ENCODE measurements at places on chromosomes 11 and 22.

DNA sequence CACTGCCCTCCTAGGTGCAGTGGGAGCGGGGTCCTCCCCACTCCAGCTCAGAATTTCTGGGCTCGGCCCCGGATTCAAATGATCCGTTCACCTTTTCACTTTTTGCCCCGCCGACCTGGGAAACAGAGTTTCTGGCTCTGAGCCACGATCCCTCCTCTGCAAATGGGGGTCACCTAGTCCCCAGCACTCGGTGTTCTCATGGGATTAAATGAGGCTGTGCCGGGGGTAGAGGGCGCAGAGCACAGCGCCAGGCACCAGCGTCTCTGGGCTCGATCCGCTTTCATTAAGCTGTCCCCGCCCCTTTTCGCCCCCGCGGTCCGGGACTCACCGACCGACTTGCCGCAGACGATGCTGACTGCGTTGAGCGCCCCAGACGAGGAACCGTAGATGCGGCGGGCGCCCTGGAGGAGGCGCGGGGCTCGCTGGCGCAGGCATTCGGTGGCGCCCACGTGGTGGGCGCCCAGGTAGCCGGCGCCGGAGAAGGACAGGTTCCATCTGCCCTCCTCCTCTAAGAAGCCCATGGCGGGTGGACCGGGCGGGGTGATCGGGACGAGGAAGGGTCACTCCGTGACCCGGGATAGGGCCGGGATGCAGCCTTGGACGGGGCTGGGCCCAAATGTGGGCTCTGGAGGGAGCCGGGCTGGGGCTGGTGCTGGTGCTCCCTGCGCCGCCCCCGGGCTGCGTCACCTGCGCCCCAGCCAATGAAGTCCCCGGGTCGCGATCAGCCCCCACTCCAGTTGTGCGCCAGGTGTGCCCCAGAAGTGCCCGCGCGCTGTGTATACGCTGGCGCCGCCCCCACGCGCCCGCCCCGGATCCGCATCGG, at the start of gene PNPLA5:
Gene PNPLA5 (minus strand): TSS at position 654 of the 823 bp plus-strand sequence. CDS start 133 bp downstream, at position 521.
- DNase-seq, result peak; percentile 33

- DNase-seq, result peak; percentile 78
Observed at GRCh38 chr22:41699264-41700107, at the start of gene MEI1. TSS of gene MEI1 (plus strand) at chr22:41699503. CDS start at chr22:41699539, 36 bp downstream.

GRCh38 chr22:31958625-31959239, 14.4 kb downstream of the YWHAH start:
- DNase-seq, result no peak

GRCh38 chr22:48314073-48314472, 1513.6 kb downstream of the BRD1 start:
- DNase-seq, result no peak

GRCh38 chr22:40726514-40726913, 47.2 kb downstream of the MCHR1 start:
- DNase-seq, result peak; percentile 67

DNA sequence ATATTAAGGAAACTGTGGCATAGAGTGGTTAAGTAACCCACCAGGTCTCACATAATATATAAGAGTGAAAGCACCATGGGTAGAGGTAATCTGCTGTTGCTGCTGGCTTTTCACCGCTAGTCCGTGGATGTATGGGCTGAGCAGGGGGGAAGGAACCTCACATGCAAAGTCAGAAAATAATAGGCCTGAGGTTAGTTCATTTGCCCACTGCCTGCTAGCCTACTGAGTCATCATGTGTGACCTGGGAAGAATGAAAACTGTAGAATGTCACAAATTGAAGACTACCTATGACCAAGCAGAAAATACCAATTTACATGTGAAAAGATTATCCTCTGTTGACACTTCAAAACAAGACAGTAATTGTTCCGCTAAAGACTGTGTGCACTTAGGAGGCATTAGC, 560.1 kb upstream of the FAT3 start:
- DNase-seq, result no peak

DNA sequence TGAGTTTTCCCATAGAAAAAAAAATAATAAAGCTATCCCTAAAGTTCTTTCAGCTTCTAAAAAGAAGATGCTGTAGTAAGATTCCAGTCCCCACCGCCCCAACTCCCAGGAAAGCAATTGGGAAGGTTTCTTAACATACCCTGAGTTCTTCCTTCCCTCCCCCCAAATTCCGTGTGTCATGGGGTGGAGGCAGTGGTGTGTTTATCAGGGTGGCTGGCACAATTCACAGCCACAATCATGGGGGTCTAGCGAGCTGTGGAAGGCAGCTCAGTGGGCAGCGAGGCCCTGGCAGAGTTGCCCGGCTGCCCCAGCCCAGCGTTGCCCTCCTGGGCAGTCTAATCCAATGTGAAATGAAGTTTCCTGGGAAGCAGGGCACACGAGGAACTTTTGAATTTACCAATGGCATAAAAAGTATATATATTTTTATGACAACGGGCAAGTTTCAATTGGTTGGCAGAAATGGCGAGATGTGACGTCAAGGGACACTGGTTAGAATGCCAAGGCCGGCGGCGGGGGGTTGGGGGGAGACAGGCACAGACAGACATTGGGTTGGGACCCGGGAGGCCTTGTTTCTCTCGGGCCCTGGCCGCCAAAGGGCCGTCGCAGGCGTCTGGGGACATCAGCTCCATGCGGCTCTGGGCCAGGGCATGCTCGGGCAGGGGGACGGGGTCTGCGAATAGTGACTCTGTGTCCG, 80.7 kb upstream of the PPARA start:
- peak; percentile 85 for DNase-seq

- no peak for DNase-seq
Observed at GRCh38 chr11:113663567-113663966, 42.5 kb downstream of the TMPRSS5 start.

DNA sequence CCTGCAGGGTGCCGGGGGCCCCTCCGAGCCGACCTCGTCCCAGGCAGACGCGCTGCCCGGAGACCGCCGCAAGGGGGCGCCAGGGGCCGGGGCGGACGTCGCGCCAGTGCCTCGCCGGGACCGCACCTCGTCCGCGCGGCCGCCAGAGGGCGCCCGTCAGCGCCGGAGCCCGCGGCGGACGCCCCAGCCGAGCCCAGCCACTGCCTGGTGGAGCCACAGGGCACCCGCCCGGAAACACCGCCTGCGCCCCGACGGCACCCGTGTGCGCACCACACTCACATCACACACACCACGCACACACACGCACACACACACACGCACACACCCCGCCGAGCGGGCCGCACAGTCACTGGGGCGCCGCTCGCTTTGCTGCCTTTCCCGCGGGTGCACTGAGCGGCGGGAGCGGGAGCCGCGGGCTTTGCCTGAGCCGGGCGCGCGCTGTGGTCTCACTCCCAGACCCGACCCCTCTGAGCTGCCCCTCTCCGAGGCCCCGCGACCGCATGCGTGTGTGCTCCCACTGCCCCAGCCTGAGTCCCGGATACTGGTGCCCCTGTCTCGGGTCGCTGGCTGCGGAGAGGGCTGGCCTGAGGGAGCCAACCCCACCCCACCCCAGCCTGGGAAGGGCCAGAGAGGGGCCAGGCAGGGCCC, 449.3 kb downstream of the OPCML start:
- peak; percentile 64 for DNase-seq

DNA sequence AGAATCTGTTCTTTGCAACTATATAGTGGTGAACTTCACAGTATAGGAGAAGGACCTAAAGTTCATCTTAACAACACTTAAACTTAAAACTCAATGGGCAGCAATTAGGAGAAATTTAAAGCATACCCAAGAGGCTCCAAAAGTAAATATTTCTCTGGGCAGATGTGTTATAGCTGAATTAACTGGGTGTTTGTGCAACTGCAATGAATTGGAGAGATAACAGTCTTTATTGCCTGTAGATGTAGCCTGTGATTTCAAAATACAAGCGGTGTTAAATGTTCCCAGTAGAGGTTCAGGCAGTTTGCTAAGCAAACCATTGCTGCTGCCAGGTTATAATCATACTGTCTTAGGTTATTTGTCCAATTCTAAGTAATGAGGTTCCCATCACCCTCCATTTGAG, 294.1 kb upstream of the MTNR1B start:
- no peak for DNase-seq

- no peak for DNase-seq
Observed at GRCh38 chr11:124672536-124673215, 863 bp downstream of the SIAE start.

DNA sequence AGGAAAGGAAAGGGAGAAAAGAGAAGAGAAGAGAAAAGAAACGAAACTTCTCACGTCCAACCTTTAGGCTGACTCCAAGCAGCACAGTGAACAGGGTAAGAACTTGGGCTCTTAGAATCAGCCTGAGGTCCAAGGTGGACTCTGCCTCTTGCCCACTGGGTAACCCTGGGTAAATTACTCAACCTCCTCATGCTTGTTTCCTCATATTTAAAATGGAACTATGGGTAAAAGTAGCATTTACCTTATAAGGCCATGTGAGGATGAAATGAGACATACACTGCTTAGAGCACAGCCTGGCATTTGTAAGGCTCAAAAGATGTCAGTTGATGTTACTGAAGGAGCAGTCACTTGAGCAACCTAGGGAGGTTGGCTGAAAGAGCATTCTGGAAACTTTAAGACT, 107.9 kb downstream of the C11orf58 start:
- DNase-seq, result peak; percentile 11

DNA sequence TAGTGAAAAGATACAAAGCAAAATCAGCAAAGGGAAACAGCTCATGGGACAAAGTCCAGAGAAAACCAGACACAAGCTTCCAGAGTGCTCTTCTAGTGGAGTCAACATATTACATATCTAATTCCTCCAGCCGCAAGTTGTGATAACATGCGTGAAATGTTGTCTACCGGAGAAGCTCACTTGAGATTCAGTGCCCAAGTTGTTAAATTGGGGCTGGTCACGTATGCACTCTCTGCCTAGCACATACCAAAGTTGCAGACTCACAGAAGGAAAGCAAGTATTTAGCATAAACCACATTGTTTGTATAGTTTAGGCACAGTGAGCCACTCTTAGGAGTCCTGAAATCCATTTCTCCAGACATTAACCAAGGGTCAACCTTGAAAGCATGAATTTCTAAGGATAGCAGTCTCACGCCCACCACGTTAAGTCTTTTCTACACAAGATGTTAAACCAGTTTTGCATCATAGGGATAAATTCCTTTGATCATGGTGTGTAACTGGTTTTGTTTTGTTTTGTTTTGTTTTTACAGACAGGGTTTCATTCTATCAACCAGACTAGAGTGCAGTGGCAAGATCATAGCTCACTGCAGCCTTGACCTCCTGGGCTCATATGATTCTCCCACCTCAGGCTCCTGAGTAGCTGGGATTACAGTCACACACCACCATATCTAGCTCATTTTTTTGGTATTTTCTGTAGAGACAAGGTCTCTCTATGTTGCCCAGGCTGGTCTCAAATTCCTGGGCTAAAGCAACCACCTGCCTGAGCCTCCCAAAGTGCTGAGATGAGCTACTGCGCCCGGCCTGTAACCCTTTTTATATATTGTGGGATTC, 39.5 kb upstream of the EP300 start:
- no peak for DNase-seq

DNA sequence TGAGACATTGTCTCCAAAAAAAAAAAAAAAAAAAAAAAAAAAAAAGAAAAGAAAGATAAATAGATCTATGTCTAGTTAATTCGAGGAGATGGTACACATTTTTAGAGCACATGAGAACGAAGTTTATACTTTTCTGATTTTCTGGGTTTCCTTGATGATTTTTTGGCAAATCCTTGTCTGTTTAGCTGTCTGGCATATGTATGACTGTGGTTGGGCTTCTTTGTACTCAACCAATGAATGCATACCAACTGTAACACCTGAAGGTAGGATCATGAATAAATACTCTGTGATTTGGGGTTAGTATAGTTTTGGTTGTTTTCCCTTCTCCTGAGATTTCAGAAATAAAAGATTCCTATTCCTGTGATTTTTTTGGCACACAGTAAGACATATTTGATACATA, 63.1 kb downstream of the ARHGEF12 start:
- DNase-seq, result no peak

GRCh38 chr11:62958547-62959421, 26.0 kb downstream of the SLC22A6 start:
- DNase-seq, result peak; percentile 23

DNA sequence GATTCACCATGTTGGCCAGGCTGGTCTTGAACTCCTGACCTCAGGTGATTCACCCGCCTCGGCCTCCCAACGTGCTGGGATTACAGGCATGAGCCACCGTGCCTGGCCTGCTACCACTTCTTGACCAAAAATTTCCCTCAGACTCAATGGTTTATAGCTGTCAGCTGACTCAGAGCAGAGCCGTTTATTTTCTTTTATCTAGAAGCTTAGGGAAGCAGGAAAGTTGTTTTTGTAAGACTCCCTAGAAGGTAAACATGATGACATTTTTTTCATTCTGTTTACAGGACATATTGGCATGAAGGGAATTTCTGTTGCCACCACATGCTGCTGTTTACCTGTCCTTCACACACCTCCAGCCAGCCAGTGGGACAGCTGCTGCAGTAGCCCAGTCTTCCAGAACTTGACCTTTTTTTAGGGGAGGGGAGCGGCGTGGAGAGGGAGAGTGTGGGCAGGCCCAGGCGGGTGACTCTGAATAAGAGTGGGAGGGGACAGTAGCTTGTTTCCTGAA, 56.1 kb upstream of the PTPRJ start:
- DNase-seq, result peak; percentile 45

DNA sequence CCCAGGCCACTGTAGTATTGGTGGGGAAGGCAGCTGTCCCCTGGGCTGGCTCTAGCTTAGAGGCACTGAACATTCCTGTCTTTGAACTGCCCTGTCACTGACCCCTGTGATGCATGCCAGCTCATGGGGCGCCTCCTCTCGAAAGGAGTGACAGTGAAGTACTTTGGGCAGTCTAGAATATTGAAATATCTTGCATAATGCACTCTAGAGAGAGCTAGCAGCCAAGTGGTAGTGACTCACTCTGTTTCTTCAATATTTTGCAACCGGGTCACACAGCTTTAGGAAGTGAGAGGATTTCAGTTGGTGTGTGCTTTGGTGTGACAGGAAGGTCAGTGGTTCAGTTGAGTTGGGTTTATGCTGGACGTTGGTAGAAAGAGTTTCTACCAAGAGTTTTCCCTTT, 35.5 kb upstream of the ST14 start:
- peak; percentile 99 for DNase-seq

GRCh38 chr11:66951927-66952337, 6.3 kb downstream of the PC start:
- DNase-seq, result no peak

- peak; percentile 37 for DNase-seq
Observed at GRCh38 chr22:44037519-44038375, 13.6 kb downstream of the PARVB start.

DNA sequence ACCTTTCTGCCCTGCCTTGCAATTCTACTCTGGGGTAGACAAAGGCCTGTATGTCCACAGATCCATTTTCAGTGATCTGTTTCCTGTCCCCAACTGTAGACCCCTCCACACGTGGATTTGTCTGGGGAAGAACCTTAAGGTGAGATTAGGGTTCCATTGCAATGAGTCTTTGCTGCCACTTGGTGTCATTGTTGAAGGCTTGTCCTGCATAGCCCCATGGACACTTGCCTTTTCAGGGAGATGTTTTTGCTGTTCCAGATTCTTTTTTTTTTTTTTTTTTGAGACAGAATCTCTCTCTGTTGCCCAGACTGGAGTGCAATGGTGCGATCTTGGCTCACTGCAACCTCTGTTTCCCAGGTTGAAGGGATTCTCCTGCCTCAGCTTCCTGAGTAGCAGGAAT, 21.8 kb downstream of the SERPING1 start:
- DNase-seq, result no peak

DNA sequence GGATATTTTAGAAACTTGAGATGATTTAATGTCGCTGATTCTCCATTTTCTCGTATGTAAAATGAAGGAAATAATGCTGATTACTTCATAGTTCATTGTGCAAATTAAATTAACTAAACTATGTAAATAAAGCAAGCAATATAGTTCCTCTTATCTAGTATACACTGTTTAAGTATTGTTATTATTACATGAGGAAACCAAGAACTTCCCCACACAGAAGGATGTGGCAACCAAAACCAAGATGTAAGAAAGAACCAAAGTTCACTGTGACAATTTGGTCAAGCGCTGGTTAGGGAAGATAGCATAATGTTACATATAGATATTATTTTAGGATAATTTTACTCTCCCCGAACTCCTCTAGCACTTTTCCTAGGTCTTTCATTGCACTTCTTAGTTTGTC, 103.2 kb downstream of the XKR3 start:
- DNase-seq, result peak; percentile 92
